Ovary (tissue), 10 donors: ENCODE measurements at places on chromosomes 7 and 10. TPM values are rescaled to one million over a fixed set of nuclear protein-coding genes. Genes with fewer than 3 reads are reported as not detected.

The STEAP4 gene
- 1.4 TPM for total RNA-seq

The ACHE gene
- 15.3 TPM for total RNA-seq

- DNase-seq = no peak
Measured at GRCh38 chr7:39987641-39988347, 37.7 kb downstream of the CDK13 start.

DNA sequence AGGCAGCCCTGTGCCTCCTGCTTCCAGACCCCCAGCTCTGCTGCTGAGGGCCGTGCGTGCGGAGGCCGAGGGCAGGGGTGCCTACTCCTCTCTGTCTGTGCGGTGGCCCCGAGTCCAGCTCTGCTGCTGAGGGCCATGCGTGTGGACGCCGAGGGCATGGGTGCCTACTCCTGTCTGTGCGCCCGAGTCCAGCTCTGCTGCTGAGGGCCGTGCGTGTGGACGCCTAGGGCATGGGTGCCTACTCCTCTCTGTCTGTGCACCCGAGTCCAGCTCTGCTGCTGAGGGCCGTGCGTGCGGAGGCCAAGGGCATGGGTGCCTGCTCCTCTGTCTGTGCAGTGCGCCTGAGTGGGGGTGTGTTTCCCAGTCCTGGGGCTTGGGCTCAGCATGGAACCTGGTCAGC is 142.7 kb downstream of the ZMYND11 start:
- DNase-seq = no peak

DNA sequence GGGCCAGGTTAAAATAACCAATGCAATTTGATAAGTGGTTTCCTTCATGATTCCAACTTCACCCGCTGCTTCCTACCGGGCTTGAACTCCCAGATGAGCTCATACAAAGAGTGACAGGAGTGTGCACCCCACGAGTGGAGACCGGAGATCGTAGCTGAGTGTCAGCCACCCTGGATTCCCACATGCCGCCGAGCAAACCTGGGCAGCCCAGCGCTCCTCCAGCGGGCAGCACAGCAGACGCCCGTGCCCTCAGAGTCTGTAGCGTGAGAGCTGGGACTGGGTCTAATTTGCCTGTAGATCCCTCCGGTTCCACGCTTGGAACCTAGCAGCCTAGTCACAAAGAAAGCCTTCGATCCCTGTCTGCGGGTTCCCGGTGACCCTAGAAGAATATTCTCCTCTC is 476.1 kb upstream of the MGMT start:
- no peak for DNase-seq

The AGAP5 gene
- total RNA-seq = 2.2 TPM
